NCI-H446 treated with DMSO at 0.1 percent for 48 hours (cell line): ENCODE measurements at places on chromosomes 2 and 18.

- no peak for DNase-seq
Measured at GRCh38 chr2:7180638-7181370, 263.6 kb downstream of the RNF144A start.

GRCh38 chr2:19360266-19360965 lies 2.0 kb upstream of the OSR1 start:
- DNase-seq, result no peak

GRCh38 chr2:193240752-193241151 lies 1046.0 kb upstream of the TMEFF2 start:
- no peak for DNase-seq

GRCh38 chr2:127105656-127106456 lies 1.1 kb downstream of the BIN1 start:
- DNase-seq, result no peak

DNA sequence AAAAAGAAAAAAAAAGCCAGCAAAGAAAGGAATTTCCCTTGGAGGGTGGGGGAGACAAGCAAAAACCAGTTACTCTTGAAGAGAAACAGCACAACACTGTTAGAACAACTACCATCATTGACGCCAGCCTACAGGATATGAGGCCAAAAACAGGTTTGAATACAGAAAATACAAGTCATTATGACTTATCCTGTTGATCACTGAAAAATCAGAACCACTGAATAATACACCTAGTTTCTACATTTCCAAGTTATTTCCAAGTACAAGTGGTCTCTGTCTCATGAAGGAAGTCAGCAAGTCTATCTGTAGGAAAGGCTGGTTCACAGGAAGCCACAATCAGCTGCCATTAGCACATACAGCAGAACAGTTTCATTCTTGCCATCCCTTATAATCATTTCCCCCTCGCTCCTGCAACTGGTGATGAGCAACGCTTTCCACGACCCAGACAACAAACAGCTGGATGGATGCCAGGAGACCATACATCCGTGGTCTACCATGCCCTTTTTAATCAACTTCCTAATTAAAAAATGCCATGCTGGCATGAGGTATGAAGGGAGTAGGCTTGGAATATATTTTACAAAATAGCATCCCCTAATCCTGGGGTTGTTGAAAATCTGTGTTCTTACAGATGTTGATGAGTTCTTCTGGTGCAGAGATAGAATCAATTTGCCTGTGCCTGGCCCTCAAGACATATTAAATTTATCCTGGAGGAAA lies 10.4 kb downstream of the MYT1L start:
- DNase-seq, result no peak

GRCh38 chr2:78145395-78145996 lies 623.3 kb upstream of the LRRTM4 start:
- DNase-seq, result no peak

- DNase-seq, result no peak
Measured at GRCh38 chr18:76708722-76709353, 113.5 kb upstream of the ZNF236 start.

GRCh38 chr18:56562479-56562878 lies 75.9 kb downstream of the TXNL1 start:
- DNase-seq, result no peak

DNA sequence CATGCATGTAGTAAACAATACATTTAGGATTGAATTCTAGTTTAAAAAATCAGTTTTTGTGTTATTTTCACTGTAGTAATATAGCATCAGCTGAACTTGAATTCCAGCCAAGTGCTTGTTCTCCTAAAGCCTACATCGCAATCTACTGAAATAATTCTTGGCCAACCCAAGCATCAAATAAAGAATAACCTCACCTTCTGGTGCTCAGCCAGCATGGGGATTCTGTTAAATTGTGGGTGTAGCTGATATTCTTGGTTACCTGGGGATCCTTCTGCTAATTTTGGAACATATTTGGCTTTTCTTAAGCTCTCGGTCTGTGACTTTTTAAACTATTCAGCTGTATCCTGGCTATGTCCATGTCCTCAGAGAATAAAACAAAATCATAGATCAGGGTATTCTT lies 248.8 kb downstream of the NRXN1 start:
- peak; percentile 55 for DNase-seq

DNA sequence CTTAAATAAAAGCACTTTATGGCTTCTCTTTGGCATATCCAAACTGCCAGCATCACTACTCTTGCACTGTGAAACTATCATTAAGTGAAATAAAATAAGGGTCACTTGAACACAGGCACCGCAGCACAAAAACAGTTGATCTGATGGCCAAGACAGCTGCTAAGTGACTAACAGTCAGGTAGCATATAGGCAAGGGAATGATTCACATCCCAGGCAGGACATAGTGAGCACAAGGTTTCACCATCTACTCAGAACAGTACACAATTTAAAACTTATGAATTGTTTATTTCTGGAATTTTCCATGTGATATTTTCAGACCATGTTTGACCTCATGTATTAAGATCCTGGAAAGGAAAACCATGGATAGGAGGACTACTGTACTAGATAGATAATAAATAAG lies 214.2 kb downstream of the MREG start:
- DNase-seq, result no peak

GRCh38 chr2:214377286-214377624 lies 33.6 kb upstream of the VWC2L start:
- DNase-seq, result no peak

DNA sequence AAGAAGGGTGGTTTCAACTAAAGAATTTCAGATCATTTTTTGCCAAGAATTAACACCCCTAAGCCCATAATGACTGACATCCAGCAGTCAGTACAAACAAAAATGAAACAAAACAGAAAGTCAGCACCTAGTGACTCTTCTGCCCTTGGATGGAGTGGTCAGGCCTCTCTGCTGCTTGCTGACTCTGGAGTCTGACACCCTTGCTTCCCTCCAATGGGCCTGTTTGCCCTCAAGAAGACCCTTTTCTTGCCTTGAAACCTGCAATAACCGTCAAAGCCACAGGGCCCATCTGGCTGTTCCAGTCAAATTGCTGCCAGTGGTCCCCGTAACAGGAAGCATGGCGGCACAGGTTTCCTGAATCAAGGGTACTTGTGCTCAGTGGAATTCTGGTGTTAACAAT lies 27.2 kb upstream of the CYTIP start:
- no peak for DNase-seq

DNA sequence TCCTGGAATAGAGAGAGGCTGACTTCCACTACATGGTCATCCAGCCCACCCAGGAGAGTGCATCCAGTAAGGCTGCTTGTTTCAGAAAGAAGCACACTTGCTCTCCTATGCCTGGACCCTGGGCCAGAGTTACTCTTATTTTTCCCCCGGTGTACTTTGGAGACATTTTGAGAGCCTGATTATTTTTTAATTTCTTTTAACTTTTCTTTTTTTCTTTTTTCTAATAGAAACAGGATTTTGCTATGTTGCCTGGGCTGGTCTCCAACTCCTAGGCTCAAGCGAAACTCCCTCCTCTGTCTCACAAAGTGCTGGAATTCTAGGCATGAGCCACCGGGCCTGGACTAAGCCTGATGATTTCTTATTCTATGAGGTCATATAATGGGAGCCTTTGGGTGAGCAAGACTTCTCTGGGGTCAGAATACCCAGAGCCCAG lies 62.2 kb downstream of the RPL37A start:
- DNase-seq, result no peak

GRCh38 chr18:48996901-48997463 lies 46.2 kb upstream of the SMAD7 start:
- no peak for DNase-seq

GRCh38 chr18:45034179-45034578 lies 353.5 kb downstream of the SETBP1 start:
- DNase-seq, result no peak

- DNase-seq, result no peak
Measured at GRCh38 chr2:156512451-156512850, 76.3 kb downstream of the GPD2 start.

DNA sequence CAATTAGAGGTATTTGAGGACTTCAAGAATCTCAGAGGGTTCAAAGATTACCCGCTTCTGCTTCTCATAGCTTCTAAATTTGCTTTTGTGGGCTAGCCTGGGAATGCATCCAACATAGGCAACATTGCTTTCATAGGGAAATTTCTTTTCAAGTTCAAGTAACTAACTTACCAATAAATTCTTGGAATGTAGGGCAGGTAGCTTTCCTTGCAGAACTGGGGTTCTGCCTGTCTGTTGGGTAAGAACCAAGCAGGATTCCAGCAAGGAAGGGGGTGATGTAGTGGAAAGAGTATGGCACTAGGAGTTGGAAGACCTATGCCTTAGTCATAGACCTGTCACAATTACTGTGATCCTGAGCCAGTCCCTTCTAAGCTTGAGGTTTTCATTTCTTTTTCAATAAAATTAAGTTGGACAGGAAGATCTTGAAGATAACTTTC lies 164.1 kb downstream of the FHOD3 start:
- no peak for DNase-seq

DNA sequence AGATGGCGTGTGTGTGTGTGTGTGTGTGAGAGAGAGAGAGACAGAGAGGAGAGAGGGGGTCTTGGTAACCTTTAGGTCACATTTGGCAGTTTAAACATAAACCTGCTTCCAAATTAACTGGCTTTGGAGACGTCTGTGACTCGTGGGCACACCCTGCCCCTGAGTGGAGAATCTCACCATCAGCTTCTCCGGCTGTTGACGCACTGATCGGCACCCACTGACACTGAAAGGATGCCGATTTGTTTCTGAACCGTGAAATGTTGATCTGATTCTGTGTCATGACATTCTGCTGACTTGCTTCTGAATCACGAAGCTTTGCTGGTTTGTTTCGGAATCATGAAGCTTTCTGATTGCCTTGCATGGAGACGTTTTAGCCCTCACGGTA lies 114.7 kb downstream of the RTP5 start:
- no peak for DNase-seq

GRCh38 chr2:240603846-240604245 lies 17.3 kb downstream of the CAPN10 start:
- no peak for DNase-seq

- DNase-seq, result no peak
Measured at GRCh38 chr2:25491003-25491696, 149.4 kb upstream of the DNMT3A start.

DNA sequence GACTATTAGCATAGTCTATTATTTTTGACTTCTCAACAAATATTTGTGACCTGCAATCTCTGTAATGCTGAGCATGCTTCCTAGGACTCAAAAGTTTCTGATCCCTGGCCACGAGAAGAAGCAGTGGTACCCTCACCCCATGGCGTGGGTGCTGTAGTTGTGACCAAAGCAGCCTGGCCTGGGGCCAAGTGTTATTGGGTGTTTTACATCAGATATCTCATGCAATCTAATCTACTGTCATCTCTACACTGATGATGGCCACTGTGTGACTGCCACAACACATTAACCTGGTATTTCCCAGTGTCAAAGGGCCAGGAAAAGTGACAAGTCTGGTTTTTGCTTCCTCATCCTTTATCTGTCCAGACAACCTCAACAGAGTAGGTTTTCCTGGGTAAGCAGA lies 80.8 kb upstream of the WIPF1 start:
- DNase-seq, result no peak

DNA sequence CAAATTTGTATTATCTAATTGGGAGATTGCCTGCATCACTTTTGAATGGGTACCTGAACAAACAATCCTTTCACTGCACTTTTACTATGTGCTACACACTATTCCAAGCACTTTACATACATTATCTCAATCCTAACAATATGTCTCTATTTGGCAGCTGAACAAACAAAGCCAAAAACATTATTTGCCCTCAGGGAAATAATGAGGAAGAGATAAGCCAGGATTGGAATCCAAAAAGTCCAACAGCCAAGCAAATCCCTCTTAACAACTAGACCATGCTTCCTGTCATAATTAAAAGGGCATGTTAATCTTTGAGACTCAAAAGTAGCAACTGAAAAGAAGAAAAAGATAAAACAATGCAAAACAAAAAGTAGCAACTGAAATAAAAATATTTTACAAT lies 32.1 kb downstream of the RPRD1A start:
- DNase-seq, result no peak

GRCh38 chr2:202113571-202114142 lies 40.6 kb downstream of the KIAA2012 start:
- no peak for DNase-seq

- DNase-seq, result no peak
Measured at GRCh38 chr2:31168291-31168690, 30.1 kb upstream of the GALNT14 start.

- DNase-seq, result no peak
Measured at GRCh38 chr2:241074065-241074818, 27.8 kb downstream of the MTERF4 start.

- no peak for DNase-seq
Measured at GRCh38 chr2:42123426-42123825, 45.7 kb upstream of the EML4 start.

GRCh38 chr2:223727562-223727961 lies 109.8 kb downstream of the AP1S3 start:
- peak; percentile 34 for DNase-seq
